T47D (cell line): ENCODE measurements at places on chromosomes 5 and 9.

DNA sequence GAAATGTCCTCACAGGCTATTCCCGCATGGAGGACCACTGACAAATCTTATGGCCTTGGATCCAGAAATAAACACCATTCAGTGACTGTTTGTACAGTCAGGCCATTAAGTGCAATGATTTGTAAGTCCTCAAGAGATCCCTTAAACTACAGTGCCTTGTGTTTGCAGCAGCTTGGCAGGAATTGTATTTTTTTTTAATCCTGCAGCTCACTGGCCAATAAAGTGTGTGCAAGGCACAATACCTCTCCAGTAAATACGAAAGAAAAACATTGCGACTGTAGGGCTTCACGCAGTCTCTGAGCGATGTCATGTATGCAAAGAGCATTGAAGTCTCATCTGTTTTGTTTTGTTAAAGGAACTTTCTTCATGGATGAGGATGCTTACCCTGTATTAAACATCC is 74.2 kb upstream of the TUSC1 start:
- DNase-seq: no peak

GRCh38 chr9:89675058-89675742 is 70.4 kb downstream of the GADD45G start:
- no peak for DNase-seq

DNA sequence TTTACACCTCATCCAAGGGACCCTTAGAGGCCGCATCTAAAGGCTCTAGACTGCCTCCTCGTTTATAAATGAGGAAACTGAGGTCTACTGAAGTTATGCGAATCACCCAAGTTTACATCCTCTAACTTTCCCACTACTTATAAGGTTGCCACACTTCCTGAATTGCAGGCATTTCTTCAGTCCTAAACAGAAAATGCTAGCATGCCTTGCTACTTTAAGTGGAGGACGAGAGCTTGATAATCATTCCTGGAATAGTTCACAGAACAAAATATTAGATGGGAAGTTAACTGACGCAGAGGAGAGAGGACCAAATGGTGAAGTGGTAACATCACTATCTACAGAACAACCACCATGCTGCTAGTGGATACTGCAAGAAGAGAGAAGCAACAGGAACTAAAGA is 85.8 kb downstream of the GNAQ start:
- no peak for DNase-seq

DNA sequence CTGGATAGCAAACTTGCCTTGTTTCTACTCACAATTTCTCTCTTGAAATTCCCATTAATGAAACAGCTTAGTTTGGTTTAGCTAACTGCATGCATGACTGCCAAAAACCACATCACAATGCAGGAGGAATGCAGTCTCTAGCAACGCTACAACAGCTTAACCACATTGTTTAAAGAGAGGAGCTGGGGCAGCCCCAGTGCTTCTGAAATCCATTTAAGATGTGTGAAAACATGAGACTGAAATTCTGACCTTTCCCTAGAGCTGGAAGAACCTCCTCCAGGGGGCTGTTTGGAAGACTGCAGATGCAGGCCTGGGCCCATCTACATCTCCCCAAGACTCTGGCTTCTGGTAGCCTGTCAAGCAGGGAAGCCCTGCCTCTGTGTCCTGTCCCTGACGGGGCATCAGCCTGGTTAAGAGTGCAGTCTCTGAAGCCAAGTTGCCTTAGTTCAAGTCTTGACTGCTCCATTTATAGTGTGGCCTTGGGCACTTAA is 157.1 kb downstream of the ZNF462 start:
- DNase-seq: peak; percentile 8

- DNase-seq: no peak
Measured at GRCh38 chr5:72599519-72600370, 92.5 kb upstream of the ZNF366 start.

- no peak for DNase-seq
Measured at GRCh38 chr9:107699231-107699630, 209.7 kb upstream of the KLF4 start.
